CD4-positive, alpha-beta T cell treated with Interleukin-15 for 4 hours (primary cell): ENCODE measurements at places on chromosomes 1 and 21.
A peak's percentile ranks its signal among the peaks of the same experiment; 100 is the strongest.

DNA sequence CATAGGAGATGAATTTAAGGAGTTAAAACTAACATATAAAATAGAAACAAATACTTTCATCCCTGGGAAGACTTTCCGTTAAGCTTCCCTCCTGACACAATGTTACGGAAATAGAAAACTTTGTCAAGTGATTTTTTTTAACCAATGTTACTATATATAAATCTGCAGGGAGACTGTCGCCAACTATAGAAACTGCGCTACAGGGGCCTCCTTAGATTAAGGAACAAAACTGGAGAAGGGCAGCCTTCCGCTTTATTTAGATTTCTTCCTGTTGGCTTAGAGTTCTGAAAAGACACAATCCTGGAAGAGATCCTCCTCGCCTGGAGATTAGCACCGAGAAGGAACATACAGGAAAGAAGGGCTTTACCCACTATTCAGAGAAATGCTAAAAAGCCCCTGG, 1.5 kb downstream of the MGST3 start:
- no peak for DNase-seq

DNA sequence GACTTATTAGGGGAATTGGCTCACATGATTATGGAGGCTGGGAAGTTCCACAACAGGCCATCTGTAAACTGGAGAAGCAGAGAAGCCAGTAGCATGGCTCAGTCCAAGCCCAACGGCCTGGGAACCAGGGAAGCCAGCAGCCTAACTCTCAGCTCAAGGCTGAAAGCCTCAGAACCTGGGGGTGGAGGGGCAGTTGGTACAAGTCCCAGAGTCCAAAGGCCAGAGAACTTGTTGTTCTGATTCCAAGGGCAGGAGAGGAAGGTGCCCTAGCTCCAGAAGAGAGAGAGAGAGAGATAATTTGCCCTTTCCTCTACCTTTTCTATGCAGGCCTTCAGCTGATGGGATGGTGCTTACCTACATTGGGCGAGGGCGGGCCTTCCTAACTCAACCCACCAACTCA, 55.3 kb downstream of the MAN1C1 start:
- DNase-seq: no peak

DNA sequence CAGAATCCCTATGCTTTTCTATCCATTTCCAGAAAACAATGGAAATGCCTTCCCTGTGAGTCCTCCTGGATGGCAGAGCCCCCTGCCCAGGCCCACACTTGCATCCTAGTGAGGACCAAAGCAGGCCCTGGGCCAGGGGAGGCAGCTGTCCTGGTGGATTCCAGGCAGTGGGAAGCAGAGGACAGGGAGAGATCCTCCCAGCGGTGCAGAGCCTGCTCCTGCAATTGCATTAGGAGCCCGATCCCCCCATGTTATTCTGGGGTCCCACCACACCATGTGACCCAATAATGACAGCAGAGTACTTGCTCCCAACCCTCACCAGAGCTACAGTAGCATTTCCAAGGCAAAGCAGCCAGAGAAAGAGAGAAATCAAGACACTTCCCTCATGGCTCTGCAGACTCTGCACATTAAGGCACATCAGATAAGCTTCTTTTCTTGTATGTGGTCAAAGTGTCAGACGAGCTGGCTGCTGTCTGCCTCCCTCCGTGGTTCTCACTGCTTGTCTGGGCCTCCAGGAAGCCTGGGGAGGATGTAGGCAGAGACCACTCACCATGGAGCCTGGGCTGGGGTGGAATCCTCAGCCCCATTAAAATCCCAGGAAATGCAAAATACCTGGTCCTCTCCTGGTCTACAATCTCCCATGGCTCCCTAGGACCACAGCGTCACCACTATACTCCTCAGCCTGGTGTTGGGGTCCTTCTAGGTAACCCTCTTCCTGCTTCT, 54.9 kb upstream of the RUNX3 start:
- peak; percentile 68 for DNase-seq

- no peak for DNase-seq
These were observed 266.0 kb downstream of the PTPRU start for GRCh38 chr1:29502225-29502910.

- no peak for DNase-seq
These were observed at the start of gene BLACAT1 for GRCh38 chr1:205455581-205456382. Gene BLACAT1, minus strand, starts transcription at chr1:205456045.

GRCh38 chr21:38140207-38140903, 116.4 kb upstream of the KCNJ15 start:
- DNase-seq: no peak

GRCh38 chr1:212752252-212752933, 39.2 kb downstream of the NSL1 start:
- DNase-seq: no peak

- peak; percentile 19 for DNase-seq
These were observed 22.8 kb upstream of the ELOA start for GRCh38 chr1:23720256-23720995.

- DNase-seq: no peak
These were observed 23.4 kb upstream of the TDRD10 start for GRCh38 chr1:154478639-154479038.

- no peak for DNase-seq
These were observed 719.0 kb downstream of the RWDD3 start for GRCh38 chr1:95953015-95953414.

DNA sequence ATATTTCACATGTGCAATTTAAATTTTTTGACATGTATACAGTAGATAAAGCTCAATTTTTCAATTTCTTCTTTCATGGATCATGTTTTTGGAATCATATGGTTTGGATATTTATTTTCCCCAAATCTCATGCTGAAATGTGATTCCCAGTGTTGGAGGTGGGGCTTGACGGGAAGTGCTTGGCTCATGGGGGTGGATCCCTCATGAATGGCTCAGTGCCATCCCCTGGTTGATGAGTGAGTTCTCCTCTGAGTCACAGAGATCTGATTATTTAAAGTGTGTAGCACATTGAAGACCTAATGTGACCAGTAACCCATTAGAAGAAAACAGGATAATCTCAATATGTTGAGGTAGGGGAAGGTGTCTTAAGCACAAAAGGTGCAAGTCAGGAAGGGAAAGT, 9.1 kb upstream of the IFI16 start:
- DNase-seq: no peak

- no peak for DNase-seq
These were observed 77.5 kb downstream of the PUM1 start for GRCh38 chr1:30988045-30988444.

DNA sequence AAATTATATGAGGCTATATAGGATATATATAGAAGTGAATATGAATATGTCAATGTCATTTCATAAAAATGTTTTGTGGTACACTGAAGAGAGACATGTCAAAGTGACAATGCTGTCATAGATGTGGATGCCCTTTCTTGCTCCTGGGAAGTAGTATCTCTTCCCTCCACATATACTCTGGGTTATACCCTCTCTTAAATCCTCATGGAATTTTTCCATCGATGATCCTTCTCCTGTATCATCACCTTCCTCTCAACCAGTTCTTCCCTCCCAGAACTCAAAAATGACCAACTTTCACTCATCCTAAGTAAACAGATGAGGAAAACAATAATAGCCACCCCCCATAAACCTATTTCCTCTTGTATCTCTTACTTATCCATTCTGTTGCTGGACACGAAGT, 351.5 kb downstream of the USP25 start:
- no peak for DNase-seq

DNA sequence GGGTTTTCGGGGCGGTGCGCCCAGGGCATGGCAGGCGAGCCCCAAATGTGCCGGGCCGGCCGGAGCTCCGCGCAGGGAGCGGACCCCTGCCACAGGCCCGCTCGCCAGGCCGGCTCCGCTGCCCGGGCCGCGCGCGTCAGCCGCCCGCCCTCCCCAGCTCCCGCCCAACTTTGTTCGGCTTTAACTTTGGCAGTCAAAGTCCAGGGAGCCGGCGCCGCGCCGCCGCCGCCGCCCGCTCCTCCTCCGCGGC, 488 bp downstream of the SLC35D1 start:
- DNase-seq: peak; percentile 18

DNA sequence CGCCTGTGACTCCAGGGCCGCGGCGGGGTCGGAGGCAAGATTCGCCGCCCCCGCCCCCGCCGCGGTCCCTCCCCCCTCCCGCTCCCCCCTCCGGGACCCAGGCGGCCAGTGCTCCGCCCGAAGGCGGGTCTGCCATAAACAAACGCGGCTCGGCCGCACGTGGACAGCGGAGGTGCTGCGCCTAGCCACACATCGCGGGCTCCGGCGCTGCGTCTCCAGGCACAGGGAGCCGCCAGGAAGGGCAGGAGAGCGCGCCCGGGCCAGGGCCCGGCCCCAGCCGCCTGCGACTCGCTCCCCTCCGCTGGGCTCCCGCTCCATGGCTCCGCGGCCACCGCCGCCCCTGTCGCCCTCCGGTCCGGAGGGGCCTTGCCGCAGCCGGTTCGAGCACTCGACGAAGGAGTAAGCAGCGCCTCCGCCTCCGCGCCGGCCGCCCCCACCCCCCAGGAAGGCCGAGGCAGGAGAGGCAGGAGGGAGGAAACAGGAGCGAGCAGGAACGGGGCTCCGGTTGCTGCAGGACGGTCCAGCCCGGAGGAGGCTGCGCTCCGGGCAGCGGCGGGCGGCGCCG, at the start of gene SIM2:
TSS of gene SIM2 (plus strand) at position 135 of the 565 bp plus-strand sequence. CDS start 632 bp downstream, outside the sequence.
- DNase-seq: no peak

- no peak for DNase-seq
These were observed 446.1 kb downstream of the TTLL7 start for GRCh38 chr1:83552820-83553219.

DNA sequence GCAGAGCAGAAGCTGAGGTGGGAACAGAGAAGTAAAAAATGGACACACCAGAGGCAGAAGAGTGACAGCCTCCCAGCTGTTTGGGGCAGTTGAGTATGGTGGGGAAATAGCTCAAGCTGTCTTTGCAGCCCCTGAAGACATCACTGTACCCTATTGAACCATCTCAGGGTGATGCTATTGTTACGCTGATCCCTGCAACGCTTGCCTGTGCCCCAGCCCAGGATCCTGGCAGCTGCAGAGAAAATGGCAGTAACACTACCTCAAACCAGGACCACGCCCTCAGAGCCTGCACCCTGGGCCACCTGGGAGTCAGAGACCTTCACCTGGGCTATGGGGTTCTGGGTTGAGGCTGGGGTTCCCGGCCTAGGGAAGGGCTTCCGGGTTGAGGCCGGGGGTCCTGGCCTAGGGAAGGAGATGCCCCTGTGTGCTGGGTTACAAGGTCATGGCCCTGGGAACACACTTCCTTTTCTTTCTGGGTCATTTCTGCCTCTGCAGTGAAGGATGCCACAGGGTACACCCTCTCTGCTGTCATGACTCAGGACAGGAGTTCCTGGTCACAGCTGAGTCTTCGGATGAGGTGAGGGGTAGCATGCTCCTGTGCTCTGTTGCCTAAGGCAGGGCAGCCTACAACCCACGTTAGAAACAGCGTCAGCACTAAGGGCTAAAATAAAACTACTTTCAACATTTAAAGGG, 11.6 kb downstream of the BSND start:
- DNase-seq: no peak

- DNase-seq: no peak
These were observed 14.5 kb downstream of the SLX9 start for GRCh38 chr21:44954281-44954771.

GRCh38 chr1:4084446-4084845, 184.4 kb upstream of the C1orf174 start:
- DNase-seq: no peak

GRCh38 chr1:57722285-57722978, 298.6 kb upstream of the DAB1 start:
- DNase-seq: no peak

- no peak for DNase-seq
These were observed 61.1 kb downstream of the FYB2 start for GRCh38 chr1:56758135-56758534.

- no peak for DNase-seq
These were observed 58.3 kb upstream of the ANGPTL3 start for GRCh38 chr1:62539028-62539447.

GRCh38 chr1:177424744-177425143, 254.0 kb downstream of the BRINP2 start:
- no peak for DNase-seq

DNA sequence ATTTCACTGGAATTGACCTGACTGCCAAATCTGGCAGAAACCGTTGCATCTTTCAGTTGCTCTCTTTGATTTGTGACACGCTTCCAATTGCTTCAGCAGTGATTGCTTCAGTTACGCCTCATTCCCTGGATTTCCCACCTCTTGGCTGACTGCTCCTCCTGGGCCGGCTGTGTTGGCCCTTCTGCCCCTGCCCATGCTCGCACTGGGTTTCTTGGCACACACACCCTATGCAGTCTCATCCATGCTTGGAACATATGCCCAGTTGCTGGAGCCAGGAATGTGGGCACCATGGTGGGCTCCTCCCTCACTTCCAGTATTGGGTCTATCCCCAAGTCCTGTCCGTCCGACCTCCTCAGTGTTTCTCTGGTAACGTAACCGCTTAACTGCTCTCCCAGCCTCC, 2.2 kb upstream of the ZBTB21 start:
- DNase-seq: no peak

GRCh38 chr1:29269382-29269781, 33.1 kb downstream of the PTPRU start:
- DNase-seq: no peak

DNA sequence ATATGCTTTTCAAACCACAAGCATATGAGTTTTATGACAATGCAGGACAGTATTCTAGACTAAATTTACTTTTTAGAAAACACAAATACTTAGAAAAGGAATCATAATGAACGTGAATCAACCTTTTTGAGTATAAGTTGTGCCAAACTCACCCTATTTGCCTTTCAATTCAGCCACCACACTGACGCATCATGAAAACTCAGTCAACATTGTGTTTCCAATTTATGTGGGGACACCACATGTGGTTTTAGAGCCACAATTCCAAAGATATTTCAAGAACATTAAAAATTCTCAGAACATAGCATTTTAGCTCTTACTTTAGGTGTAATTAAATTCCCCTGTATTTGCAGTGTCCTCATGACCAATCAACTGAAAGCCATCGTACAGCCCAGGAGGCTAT, 118.8 kb downstream of the PTBP2 start:
- no peak for DNase-seq

- DNase-seq: no peak
These were observed 149.1 kb downstream of the GREM2 start for GRCh38 chr1:240462766-240463395.

DNA sequence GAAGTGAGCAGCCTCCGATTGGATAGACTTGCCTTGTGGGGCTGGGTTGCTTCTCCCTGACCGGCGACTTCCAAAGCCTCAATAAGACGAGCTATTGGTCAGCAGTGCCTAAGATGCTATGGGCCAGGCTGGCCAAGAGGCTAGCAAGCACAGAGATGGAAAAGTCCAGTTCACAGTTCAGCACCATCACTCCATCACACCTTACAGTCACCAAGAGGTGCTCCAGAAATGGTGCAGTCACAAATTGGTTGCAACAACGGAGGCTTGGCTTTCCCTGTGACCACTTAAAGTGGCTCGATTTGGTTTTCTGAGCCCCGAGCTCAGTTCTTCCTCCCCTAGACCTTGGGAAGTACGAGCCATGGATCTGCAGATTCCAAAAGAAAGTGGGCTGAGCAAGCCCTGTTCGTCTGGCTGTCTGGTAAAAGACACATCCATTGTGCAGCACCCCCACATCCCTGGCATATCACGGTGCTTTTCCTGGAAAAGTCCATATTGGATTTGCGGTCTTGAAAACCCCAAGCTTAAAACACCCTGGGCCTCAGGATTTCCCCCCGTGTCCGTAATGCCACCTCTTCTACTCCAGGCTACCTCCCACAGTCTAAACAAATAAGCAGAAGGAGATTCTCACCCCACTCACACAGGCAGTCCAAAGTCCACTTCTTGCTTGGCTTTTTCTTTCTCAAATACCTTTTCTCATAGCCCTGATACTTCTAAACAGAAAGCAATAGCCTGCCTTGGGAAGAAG, 1.3 kb downstream of the SLAMF1 start:
- DNase-seq: no peak

GRCh38 chr1:23522244-23522982, 8.6 kb downstream of the E2F2 start:
- DNase-seq: no peak

- no peak for DNase-seq
These were observed 20.7 kb downstream of the SIM2 start for GRCh38 chr21:36719614-36720013.
